Sciatic nerve (tissue), 2 donors: ENCODE measurements at places on chromosomes 5 and 9.

- DNase-seq: no peak
Observed at GRCh38 chr5:130874861-130875417, 290.1 kb downstream of the HINT1 start.

- DNase-seq: no peak
Observed at GRCh38 chr5:174751154-174752000, 27.0 kb downstream of the MSX2 start.

- DNase-seq: peak; percentile 54
Observed at GRCh38 chr5:172611913-172612312, 29.1 kb upstream of the NEURL1B start.

DNA sequence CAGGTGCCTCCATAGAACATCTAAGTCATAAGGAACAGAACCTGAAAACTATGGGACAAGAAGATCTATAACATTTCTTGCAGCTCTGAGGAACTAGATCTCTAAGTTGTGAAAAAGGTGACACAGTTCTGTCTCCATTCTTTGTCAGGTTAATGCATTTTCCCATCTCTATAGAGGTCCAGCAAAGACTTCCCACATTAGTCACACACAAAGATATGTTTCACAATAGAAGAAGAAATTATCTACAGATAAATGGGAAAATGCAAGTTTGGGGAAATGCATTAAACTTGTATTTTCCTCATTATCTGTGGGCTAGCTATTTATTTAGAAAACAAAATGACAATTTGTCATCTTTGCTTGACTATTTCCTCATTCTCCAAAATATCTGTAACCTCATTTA, 458.6 kb upstream of the PAPPA start:
- no peak for DNase-seq

DNA sequence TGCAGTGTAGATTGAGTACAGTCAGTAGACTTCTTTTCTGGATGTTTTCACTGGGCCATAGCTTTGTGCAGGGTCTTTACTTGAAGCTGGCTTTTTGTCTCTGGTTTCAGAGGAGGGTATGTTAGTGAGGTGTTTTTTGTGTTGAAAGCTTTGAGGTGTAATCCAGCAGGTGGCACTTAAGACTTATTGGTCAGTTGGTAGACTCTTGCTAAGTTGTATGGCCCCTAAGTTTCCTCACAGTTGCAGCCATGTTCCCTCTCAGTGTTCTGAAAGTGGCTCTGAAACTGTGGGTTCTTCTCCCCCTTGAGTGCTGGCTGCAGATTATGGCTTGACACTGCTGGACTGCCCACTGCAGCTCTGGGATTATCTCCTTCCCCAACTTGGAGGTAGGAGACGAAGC, 55.7 kb upstream of the SLC44A1 start:
- DNase-seq: no peak
